ENCODE measurements at places on chromosomes 16 and 17.

- DNase-seq, result no peak
These were observed 64.9 kb upstream of the CHMP6 start for GRCh38 chr17:80926591-80927250.

GRCh38 chr17:82095777-82096708 is 2.0 kb downstream of the FASN start:
- no peak for DNase-seq

- no peak for DNase-seq
These were observed 40.3 kb downstream of the NDE1 start for GRCh38 chr16:15690296-15690695.

DNA sequence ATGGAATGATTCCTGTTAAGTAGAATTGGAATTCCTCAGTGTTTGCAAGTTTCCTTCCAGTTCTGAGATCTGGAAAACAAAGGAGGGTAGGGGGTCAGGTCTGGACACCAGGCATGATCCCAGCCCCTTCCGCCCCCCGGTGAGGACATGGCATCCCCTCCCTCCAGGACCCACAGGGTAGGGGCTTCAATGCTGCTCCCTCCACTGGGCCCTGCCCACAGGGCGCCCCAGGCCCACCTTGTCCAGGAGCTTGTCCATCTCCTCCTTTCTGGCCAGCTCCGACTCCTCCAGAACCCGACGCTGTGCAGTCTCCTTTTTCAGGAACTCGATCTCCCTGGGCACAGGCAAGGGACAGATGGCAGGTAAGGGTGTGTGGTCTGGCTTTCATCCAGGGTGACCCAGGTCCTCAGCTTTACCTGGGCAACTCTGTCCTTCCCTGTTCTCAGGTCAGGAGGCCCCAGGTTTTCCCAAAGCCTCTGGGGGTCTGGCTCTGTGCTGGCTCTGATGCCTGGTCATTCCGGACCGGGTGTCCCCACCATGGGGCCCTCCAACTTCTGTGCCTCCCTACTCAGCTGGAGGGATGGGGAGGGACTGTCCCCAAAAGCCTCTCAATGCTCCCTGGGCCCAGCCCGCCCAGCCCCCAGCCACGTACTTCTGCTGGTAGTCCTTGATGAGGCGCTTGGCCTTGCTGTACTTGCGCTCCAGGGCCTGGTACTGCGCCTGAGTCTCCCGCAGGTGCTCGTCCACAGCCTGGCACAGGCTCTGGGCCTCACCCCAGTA is 5.5 kb upstream of the SAMD14 start:
- DNase-seq, result no peak

- DNase-seq, result no peak
These were observed 87.8 kb downstream of the MRM1 start for GRCh38 chr17:36689089-36689667.

DNA sequence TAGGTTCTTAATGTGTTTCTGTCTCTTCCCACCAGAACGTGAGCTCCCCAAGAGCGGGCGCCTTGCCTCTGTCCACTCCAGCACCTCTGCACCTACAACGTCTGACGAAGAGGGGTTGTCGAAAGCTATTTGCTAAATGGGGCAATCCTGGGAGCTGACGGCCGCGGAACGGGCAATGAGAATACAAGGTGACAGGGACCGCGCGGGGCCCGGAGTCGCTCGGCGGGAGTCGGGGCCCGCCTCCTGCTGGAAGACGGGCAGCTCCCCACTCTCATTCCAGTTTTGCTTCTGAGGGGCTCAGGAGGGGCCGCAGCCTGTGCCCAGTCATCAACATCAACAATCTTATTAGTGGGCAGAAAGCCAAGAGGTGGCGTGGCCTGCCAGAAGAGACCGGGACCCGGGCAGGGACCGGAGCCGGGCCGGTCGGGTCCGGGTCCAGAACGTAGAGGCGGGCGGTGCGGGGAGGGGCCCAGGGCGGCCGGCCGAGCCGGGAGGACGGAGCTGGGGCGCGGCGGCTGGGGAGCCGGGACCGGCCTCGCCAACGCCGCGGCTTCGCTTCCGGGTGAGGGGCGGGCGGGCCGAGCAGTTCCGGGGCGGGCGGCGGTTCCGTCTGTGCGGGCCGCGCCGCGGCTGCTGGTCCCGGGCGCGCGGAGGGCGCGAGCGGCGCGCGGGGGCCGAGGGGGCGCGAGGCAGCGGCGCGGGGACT is at the start of gene MOSMO:
Gene MOSMO, plus strand, starts transcription at position 603 of the 706 bp plus-strand sequence. CDS start 191 bp downstream, outside the sequence.
- DNase-seq, result no peak

- no peak for DNase-seq
These were observed 544.4 kb upstream of the EEF2KMT start for GRCh38 chr16:5642011-5642410.

DNA sequence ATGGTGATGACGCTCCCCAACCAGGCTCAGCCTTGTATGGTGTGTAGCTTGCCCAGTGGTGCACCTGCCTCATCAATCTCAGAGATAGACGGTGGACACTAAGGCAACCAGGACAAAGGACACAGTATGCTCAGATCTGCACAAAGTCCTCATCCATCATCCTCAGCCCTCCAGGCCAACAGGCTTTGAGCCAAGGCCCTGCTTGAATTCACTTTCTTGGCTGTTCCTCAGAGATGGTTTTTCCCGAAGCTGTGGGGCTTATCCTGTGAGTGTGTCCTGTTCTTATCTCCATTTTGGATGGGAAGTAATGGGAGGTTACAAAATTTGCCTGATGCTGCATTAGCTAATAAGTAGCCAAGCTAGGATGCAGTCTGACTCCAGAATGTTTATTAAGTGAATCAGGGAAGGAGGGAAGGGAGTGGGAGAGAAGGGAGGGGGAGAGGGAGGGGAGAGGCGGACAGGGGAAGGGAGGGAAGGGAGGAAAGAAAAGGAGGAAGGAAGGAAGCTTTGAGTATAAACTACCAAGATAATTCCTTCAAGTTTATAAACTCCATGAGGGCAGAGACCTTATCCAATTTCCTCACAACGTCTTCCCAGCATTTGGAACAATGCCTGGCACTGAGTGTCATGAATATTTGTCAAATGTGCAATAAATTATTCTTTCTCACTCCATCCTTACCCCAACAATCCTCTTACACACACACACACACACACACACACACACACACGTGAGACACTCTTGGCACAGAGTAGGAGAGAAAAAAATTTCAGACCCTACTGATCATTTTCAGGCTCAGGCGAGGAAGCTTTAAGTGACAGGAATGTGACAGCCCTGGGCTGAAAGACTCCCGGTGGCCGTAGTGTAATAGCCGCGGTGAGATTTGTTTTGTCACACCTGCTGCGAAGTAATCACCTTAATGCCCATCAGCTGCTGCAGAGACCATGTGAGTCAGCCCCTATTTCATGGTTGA is 84.3 kb downstream of the BMERB1 start:
- DNase-seq, result peak; percentile 31

DNA sequence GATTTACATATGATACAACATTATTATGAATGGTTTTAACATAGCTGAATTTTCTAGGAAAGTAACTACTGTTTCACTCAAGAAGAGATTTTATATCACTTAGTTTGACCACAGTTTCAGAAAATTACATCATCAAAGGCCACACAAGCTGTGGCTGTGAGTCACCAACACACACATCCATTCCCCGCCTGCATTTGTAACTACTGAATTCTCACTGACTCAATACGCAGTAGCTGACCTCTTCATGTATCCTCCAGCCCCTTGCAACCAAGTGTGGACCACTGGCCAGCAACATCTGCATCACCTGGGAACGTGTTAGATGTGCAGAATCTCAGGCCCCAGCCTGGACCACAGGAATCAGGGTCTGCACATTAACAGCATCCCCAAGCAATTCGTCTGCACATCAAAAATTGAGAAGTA is 197.6 kb downstream of the XYLT1 start:
- peak; percentile 77 for DNase-seq

DNA sequence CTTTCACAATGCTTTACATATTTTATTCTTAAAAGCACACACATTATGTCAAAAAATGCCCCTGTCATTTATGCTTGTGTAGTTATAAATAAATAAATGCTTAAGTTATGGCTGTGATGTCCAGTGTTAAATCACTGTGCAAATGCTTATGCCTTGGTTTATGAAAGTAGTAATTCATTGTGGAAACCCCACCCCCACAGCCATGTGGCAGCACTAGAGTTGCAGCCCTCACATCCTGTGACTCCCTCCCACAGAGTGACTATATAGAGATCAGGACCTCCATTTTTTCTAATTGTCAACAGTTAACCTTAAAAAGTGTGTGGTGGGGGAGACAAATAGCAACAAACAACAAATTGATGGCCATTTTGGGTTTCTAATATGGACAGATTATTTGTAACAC is 2.4 kb downstream of the SKAP1 start:
- no peak for DNase-seq

DNA sequence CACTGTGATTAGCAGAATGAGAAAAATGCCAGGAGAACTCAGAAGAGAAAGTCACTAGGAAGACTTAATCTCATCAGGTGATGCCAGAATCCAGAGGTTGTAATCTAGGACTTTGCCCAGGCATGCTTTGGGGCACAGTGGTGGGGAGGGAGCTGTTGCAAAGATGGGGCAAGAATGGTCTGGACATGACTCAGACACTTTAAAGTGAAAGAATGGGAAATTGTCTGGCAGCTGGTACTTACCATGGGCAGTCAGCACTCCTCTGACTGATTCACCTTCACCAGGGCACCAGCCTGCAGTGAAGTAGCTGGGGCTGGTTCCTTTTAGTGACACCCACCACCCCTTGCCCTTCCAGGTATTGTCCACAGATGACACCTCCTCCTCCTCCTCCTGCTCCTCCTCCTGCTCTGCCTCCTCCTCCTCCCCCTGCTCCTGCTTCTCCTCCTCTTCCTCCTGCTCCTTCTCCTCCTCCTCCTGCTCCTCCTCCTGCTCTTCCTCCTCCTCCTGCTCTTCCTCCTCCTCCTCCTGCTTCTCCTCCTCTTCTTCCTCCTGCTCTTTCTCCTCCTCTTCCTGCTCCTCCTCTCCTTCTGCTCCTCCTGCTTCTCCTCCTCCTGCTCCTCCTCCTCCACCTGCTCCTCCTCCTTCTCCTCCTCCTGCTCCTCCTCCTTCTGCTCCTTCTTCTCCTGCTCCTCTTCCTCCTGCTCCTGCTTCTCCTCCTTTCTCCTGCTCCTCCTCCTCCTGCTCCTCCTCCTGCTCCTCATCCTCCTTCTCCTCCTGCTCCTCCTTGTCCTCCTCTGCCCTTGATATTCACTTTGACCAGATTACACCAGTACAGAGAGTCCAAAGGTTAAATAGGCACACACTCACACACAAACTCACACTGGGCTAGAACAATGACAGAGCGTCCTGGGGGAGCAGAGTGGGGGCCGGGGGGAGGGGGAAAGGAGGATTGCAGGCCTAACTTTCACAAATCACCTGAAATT is at the start of gene CHD9NB:
Gene CHD9NB, minus strand, starts transcription at position 379 of the 983 bp plus-strand sequence. CDS start 8,739 bp downstream, outside the sequence.
- peak; percentile 90 for DNase-seq

GRCh38 chr16:61042737-61043136 is 993.5 kb downstream of the CDH8 start:
- DNase-seq, result no peak

- DNase-seq, result no peak
These were observed 67.0 kb downstream of the KLHDC4 start for GRCh38 chr16:87698676-87699199.

DNA sequence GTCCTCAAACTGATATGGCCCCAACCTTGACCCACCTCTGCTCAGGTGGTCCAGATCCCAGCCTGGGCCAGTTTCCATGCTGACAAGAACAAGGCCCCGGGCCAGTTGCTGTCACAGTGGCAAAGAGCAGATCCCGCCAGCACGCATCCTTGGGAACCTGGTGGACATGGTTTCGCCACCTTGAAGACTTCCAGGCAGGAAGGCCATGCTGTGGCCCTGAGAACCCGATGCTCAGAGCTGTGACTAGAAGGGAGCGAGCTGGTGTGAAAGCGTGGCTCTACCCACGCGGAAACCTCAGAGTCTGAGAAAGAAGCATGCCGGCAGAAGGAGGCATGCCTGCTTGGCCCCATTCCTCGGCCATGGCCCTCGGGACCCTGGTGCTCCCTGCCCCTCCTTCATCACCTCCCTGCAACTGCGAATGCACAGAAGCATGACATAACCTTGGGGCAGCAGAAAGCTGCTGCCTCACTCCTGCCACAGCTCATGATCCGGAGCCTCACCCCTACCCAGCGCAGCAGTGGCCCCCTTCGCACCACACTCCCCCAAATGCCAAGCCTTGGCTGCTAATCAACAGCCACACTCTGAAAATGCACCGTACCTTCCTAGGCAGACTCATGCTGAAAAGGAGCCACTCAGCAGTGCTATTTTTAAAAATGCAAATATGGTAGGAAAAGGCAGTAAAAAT is 33.2 kb downstream of the UBE2O start:
- DNase-seq, result no peak

- peak; percentile 98 for DNase-seq
These were observed 118.4 kb upstream of the HSBP1 start for GRCh38 chr16:83689385-83689831.

DNA sequence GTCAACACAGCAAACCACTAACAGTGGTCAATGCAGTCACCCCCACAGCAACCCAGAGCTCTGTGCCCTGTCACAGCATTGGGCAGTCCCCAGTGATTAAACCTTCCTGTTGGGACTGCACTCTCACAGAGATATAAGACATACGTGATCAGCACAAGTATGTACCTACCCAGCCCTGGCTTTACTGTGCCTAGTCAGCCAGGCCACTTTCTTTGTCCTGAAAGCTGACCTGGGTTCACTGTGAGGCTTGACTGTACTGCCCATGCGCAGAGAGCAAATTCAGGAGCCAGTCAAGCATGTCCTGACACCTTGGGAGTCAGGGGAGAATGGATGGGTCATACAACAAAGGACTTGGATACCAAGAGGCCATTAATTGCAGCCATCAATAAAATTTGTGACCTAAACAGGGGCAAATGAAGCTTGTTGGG is 10.9 kb upstream of the TMEM170A start:
- no peak for DNase-seq

DNA sequence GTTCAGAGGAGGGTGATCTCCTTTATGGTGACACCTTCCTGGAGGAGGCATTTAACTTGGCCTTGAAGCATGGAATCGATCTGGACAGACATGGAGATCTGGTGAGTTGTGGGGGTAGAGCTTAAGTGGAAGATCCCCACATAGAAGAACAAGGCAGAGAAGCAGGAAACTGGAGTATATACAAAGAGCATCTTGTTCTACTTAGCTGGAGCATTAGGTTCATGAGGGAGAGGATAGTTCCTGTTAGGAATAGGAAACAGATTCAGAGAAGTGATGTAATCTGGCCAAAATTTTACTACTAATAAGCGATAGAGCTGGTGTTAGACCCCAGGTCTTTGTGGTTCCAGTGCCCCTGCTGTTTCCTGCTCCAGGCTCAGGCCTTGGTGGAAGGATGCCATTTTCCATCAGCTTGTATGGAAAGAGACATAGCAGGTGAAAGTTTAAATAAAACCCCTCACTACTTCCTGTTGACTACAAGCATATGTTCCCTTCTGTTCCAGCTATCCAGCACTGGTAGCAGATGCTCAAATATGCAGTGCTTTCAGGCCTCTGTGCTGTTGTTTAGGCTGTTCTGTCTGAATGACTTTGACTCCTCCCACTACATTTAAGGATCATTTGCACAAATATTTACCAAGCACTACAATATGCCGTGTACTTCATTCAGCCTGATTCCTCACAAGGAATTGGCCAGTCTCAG is 9.4 kb downstream of the RPAIN start:
- DNase-seq, result no peak

- DNase-seq, result no peak
These were observed 16.4 kb upstream of the SMG8 start for GRCh38 chr17:59193336-59193862.

- no peak for DNase-seq
These were observed 99.3 kb downstream of the RAB11FIP4 start for GRCh38 chr17:31490671-31491375.
